ENCODE measurements at places on chromosomes 3 and 15.

DNA sequence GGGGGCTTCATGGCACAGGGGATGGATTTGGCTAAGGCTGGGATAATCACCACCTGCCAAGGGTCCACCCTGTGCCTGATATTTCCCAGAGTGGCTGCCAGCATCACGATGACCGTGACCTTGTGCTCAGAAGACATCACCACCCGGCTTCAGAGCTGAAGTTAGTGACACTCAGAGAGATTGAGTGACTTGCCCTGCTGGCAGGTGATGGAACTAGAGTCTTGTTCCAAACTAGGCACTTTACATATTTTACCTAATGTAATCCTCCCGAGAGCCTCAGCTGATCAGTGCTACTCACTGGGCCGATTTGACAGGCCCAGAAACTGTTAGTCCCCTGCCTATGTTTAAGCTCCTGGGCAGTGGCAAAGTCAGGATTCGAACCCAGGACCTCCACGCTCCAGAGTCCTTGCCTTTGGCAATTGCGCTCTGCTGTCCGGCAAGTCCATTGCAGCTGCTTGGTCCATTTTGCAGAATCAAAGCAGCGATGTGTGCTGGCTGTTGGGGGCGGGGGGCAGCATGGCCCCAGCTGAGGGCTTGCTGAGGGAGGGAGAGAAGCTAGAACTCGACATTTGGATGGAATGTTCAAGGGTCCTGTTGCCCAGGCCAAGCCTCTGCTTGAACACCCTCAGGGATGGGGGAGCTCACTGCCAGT lies 74.8 kb upstream of the GATA2 start:
- DNase-seq = no peak

GRCh38 chr3:43559961-43560360 lies 61.9 kb downstream of the ANO10 start:
- DNase-seq = peak; percentile 7

DNA sequence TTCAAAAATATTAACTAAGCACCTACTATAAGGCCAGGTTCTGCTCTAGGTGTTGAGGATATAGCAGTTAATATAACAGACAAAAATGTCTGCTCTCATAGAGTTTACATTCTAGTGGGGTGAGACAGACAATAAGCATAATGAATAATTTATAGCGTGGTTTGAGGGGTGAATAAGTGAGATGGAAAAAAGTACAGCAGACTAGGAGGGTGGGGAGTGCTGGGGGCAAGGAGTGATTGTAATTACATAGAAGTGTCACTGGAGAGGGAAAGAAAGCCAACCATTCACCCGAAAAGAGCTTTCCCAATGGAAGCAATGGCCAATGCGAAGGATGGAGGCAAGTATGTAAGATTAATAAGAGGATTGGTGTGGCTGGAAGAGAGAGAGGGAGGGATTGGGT lies 552.9 kb upstream of the KCNMB2 start:
- no peak for DNase-seq

DNA sequence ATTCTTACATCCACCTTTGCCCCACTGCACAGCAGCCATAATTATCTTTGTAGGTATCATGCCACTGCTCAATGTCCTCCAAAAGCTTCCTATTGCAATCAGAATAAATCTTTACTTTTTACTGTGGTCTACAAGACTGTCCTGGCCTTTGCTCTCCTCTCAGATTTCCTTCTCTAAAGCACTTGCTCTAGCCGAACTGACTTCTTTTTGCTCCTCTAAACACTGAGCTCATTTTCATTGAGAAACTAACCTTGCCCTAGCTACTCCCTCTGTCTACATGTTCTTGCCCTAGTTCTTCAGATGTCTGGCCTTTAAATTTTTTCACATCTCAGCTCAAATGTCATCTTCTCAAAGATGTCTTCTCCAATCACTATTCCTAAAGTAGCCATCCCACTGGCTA lies 342.8 kb downstream of the TBC1D5 start:
- no peak for DNase-seq

DNA sequence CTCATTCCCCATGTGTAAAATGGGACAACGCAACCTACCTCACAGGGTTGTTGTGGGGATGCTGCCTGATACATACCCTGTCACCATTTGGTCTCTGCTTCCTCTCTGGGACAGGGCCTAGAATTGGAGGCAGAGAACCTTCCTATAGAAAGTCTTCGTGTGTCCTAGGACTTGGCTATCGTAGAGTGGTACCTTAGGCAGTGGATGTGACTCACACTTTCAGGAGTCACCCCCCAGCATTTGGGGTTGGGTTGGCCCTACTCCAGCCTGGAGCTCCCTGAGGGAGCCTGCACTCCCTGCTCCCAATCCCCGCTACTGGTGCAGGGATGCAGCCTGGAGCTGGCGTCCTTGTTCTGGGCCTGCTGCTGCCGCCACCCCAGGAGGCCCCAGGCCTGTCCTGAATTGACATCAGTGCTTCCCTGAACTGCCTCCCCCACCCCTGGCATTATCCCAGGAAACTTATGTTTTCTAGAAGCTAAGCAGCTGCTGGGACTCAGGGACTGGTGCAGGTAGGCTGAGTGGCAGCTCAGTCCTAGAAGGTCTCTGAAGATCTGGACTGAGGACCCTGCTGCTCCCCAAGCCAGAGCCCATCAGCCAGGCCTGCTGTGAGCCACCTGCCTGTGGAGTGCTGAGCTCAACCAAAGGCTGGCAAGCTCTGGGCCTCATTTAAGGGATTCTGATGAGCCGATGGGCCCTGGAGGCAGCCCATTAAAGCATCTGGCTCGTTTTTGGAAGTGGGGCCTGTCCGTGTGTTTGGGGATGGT lies 9.9 kb downstream of the C15orf39 start:
- DNase-seq = no peak

- DNase-seq = no peak
These were observed 5.9 kb downstream of the BCL2L10 start for GRCh38 chr15:52106641-52107040.

DNA sequence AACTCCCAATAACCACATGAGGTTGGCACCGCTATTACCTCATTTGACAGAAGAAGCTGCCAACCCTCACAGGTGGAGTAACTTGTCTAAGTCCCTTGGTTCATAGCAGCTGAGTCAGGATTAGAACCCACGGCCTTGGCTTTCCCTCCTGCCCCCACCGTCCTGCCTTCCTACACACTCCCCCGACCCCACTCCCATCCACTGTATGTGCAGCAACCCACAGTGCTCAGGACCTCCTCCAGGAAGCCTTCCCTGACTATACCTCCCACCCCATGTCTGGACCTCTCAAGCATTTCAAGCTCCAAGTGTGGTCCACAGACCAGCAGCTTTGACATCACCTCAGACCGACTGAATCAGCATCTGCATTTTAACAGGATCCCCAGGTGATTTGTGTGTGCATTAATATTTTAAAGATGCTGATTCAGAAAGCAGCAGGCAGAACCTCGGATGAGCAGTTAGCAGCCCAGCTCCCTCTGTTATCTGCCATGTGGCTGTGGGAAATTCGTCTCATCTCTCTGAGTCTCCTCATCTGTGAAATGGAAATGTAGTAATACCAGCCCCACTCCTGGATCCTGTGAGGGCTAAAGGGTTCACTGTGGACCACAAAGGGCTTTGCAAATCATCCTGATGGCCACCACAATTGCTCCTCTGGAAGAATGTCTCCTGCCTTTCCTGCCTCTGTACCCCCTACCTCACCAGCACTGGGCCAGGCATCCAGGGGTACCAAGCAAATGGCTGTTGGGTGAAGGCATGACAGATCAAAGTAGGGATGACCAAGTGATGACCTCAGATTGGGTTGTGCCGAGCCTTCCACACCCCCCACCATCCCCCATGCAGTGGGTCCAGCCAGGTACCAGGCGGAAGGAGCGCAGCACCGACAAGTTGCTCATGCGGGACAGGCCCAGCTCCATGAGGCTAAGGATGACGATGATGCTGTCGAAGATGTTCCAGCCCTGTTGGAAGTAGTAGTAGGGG lies 62.7 kb downstream of the SCN5A start:
- no peak for DNase-seq

GRCh38 chr3:123660900-123661299 lies 76.0 kb upstream of the HACD2 start:
- DNase-seq = peak; percentile 82

GRCh38 chr3:143287403-143287802 lies 167.8 kb downstream of the CHST2 start:
- DNase-seq = no peak

GRCh38 chr3:120177707-120178306 lies 83.6 kb upstream of the GSK3B start:
- DNase-seq = peak; percentile 14

Measured in NCI-H1092 treated with DMSO at 0.1 percent for 48 hours (cell line).